Osteoblast (primary cell): ENCODE measurements at places on chromosomes 6 and 20. TPM values are rescaled to one million over a fixed set of nuclear protein-coding genes. Genes with fewer than 3 reads are reported as not detected.

The C6orf58 gene
- under 0.01 TPM in 1 of 2 replicates, not detected in the other for total RNA-seq

The TPD52L1 gene
- 22.7 and 35.5 TPM in 2 replicates for total RNA-seq

The C20orf141 gene
- total RNA-seq: 0.29 and 0.36 TPM in 2 replicates

The IPCEF1 gene
- 0.36 and 0.88 TPM in 2 replicates for total RNA-seq

The HLA-DRA gene
- 5.8 and 50.7 TPM in 2 replicates for total RNA-seq

The CALHM4 gene
- not detected in 2 replicates for total RNA-seq

GRCh38 chr20:16057651-16058050 is 515.6 kb downstream of the KIF16B start:
- no peak for DNase-seq

GRCh38 chr20:47972916-47973309 is 187.6 kb upstream of the SULF2 start:
- DNase-seq: no peak

- no peak for DNase-seq
These were observed 248.2 kb downstream of the KHDC1L start for GRCh38 chr6:72977114-72977513.

DNA sequence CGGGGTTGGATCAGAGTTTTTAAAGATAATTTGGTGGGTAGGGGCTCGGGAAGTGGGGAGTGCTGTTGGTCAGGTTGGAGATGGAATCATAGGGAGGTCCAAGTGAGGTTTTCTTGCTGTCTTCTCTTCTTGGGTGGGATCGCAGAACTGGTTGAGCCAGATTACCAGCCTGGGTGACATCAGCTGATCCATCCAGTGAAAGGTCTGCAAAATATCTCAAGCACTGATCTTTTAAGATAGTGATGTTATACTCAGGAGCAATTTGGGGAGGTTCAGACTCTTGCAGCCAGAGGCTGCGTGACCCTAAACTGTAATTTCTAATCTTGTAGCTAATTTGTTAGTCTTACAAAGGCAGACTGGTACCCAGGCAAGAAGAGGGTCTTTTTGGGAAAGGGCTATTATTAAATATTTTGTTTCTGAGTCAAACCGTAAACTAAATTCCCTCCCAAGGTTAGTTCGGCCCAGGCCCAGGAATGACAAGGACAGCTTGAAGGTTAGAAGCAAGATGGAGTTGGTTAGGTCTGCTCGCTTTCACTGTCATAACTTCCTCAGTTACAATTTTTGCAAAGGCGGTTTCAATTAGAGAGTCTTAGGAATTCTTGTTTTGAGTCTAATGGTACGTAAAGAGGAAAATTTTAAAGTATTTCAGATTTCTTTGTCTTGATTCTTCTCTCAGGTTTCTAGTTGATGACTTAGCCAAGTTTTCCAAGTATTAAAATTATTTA is 53.1 kb downstream of the SCAF8 start:
- no peak for DNase-seq

DNA sequence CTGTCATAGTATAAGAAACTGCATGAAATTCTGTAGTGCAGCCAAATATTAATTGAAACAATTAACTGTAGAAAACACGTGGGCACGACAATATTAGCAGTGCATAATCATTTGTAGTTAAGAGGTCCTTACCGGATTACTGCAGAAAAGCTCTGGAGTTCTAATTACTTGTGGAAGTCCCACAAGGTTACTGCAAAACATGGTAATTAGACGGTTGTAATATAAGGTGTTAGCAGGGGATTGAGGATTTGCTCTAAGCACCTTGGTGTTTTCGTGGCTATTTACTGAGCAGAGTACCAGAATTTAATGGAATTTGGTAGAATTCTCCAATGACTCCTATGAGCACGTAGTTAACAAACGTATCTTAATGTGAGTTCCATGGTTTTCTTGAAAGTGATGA is 473.6 kb upstream of the AGPAT4 start:
- DNase-seq: no peak

GRCh38 chr6:157117431-157118095 is 205.8 kb downstream of the TMEM242 start:
- peak; percentile 72 for DNase-seq

DNA sequence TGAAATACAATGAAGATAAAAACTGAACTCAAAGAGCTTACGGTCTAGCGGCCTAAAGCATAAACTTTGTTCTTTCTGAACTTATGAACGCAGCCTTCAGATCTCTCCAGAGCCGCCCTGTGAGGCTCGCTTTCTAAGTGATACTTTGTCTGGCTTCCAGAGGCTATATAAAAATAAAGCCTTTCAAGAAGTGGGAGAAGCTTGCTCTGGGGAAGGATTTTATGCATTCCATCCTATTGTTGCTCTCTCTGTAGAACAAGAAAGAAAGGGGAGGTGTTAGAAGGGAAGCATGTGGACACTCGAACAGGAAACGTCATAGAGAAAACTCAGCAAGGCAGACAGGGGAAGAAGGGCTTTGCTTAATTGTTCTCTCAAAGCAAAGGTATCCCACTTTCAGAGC is 77.0 kb downstream of the TBX18 start:
- no peak for DNase-seq

DNA sequence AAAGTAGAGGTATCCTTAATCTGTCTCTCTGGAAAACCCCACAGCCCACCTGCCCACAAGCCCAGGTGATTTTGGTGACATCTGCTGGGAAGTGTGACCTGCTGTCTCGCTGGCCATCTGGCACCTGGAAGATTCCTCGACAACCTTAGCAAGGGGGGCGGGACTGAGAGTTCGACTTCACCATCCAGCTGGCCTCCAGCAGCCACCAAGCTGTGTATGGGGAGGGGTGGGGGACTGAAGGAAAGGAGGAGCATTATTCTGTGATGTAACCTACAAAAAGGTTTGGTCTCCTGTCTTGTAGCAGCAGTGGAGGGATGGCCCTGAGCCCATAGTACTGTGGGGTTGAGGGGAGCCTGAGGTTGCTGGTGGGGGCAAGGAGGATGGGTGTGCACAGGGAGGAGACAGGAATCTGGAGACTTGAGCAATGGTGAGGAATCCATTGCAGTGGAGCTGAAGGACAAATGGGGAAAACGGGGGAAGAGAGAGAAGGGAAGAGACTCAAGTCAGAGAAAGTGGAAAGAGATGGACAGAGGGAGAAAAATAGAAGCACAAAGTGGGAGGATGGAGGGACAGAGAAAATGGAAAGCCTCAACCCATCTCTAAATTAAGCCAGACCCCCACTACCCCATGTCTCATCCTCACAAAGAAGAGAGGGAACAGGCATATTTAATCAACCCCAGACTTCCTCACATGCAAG is 4.0 kb downstream of the LY6G6F start:
- DNase-seq: peak; percentile 48

- DNase-seq: no peak
These were observed 10.8 kb upstream of the TAAR1 start for GRCh38 chr6:132669690-132670291.

DNA sequence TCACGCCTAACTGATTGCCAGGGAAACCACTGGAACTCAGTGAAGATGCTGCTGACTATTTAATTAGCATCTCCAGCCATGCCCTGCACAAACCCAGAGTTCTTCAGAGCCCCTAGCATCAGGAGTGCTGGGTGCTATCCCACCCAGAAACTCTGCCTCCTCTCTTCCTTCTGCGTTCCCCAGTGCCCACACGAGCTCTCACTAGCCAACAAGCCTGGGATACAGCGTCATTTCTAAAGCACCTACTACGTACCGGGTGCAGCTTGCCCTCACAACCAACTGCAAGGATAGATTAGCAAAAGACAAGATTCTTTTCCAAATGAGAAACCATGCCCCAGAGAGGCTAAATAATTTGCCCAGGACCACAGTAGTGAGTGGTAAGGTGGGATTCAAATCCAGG is 105.2 kb upstream of the FOXP4 start:
- peak; percentile 45 for DNase-seq

DNA sequence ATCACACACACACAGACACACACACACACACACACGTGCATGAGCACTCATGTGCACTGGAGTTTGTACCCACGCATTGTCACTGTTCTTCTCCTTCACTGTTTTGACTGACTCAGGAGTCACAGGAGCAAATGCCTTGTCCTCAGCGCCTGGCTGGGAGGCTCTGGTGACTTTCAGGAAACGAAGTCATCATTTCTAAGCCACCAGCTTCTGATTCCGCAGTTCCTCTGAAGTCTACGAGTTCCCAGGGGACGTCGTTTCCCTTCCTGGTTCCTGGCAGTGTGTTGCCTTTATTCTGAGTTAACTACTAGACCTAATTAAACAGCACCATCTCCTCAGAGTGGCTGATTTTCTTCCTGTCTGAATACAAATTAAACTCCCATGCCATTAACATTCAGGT is 82.2 kb upstream of the PMEPA1 start:
- DNase-seq: no peak

DNA sequence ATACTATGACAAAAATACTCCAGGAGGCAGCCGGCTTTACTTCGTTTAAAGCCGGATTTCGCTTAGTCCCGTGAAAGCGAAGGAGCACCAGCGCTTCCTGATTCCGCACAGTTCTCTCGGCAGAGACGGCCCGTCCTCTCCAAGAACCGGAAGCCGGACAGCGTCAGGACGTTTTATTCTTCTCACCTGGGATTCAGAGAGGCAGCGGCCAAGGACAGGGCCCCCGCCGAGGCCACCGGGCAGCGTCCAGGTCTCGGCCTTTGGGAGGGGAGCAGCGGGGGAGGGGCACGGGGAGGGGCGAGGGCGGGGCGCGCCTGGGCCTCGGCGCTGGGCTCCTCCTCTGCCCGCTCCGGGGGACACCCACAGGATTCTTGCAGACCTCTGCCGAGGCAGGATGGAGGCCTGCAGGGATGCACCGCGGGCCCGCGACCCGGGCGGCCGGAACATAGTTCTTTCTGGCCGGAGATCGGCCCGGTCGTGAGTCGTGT is 2.8 kb upstream of the DIDO1 start:
- peak; percentile 98 for DNase-seq

- no peak for DNase-seq
These were observed 531.3 kb upstream of the JAG1 start for GRCh38 chr20:11204926-11205768.

GRCh38 chr6:10310826-10311225 is 104.0 kb downstream of the TFAP2A start:
- no peak for DNase-seq

- peak; percentile 10 for DNase-seq
These were observed 151.5 kb upstream of the FLRT3 start for GRCh38 chr20:14488756-14489479.

DNA sequence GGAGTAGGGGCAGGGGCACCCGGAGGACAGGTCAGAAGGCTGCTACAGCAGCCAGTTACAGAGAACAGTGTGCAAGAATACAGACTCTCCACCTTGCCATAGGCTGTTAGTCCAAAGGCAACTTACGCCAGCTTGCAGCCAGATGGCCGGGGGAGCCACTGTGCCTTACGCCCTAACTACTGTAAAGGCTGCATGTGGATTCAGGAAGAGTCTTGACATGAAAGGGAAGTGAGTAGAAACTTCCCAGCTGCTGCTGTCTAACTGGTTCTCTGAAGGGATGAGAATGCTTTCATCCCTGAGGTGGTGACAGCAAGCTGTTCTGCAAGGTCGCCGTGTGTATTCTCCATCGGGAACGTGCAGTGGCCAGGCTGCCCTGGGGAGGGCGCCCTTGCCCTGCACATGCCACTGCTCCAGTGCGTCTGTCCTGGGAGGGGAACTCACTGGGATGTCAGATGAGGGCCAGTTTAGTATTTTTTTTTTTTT is 46.1 kb downstream of the LYRM4 start:
- no peak for DNase-seq

DNA sequence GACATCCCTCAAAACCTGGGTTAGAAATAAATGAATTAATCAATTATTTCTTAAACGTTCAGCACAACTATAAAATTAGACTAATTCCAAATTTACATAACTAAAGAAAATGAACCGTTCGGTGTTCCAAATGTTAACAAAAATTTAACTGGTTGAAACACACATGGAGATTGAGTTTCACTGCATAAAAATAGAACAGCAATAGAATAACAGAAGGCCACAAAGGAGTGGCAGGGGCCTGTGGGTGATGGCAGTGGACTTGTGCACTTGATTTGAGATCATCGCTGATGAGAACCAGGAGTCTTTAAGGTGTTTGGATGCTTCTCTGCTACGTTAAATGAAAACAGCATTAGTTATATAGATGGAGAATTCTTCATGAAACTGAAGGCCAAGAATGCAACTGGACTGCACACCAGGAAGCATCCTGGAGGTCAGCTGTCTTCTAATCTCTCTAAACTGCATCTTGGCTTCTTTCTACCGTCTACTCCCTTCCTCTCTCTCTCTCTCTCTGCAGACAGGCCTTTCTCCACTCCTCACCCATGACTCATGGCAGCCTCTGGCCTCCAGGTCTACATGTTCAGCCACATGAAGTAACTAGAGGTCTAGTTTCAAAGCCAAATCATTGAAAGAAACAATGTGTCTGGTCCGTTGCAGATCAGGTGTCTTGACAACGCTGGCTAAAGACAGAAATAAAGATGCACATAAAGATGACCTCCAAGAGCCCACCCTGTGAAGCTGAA is 111.3 kb downstream of the SIM1 start:
- peak; percentile 66 for DNase-seq

- DNase-seq: no peak
These were observed 13.3 kb downstream of the IRF4 start for GRCh38 chr6:404685-405423.

GRCh38 chr6:107156617-107157016 is 41.3 kb upstream of the BEND3 start:
- peak; percentile 41 for DNase-seq

DNA sequence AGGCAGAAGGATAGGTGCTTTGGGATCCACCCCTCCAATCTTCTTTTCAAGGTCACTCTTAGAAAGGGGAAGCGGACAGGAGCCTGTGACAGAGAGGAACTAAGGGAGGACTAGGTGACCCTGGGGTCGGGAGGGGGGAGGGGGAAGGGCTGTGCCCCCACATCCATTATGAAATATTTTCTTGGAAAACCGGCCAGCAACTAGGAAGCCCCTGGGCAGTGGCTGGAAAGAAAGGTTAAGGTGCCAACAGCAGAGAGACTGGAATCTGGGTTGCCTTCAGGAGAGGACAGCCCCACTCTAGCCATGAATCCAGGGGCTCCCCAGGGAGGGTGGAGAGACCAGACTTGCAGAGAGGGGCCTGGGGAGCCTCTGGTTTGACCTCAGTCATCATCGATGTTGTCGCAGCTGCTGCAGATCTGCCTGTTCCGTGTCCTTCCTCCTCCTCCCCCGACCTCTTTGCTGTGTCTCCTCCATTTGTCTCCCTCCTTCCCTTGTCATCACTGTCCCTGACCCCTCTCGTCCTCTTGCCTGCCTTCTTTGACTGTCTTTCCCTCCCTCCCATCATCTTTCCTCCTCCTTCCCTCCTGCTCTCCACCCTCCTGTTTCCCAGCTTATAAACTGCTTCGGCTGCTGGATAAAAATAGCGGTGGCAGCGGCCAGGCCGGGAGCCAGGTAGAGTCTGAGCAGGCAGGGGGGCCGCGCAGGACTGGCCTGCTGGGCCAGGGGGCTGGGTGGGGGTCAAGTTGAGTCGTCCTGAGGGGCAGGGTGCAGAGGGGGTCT is 3.2 kb downstream of the SLC29A1 start:
- DNase-seq: peak; percentile 83

- peak; percentile 70 for DNase-seq
These were observed 159.9 kb downstream of the SOX4 start for GRCh38 chr6:21753241-21754108.
